Posterior vena cava (tissue), 2 donors: ENCODE measurements at places on chromosomes 3 and 15. TPM values are rescaled to one million over a fixed set of nuclear protein-coding genes. Genes with fewer than 3 reads are reported as not detected.

DNA sequence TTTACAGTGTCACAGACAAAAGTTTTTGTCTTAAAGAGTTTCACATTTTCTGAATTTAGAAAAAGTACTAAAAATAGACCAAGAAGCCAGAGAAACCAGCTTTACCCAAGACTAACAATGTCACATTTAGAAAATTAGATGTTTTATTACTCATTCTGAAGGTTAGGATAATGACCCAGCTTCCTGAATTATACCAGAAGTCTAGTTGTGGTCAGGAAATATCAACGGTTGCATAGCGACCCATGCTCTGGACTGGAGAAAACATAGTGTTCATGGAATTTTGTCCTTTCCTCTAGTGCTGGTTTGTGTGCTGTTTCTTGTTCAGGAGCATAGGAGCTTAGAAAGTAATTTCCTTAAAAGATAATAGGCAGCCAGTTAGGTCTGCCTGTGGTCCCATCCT is 59.0 kb downstream of the DPPA2 start:
- DNase-seq, result no peak

The NOX5 gene
- total RNA-seq, result 0.09 TPM

GRCh38 chr3:46416811-46417510 is 9.9 kb downstream of the CCRL2 start:
- no peak for DNase-seq

GRCh38 chr3:76954412-76954811 is 85.5 kb upstream of the ROBO2 start:
- DNase-seq, result no peak

DNA sequence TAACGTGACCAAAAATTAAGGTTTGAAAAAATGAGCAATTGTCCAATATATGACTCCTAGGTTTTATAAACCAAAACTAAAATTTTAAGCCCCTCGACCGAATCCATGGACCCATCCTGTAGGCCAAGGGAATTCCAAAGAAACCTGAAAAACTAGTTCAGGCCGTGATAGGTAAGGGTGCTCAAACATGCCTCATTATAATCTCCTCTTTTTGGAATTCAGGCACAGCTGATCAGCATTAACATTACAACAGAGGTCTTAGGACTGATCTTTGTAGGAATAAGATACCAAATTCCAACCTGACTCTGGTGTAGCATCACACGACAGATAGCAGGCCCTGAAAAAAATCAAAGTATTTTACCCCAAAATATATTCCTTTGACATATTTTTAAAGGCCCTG is 155.7 kb downstream of the NEK10 start:
- no peak for DNase-seq

GRCh38 chr3:59990915-59991314 is 941.1 kb upstream of the CFAP20DC start:
- DNase-seq, result no peak

DNA sequence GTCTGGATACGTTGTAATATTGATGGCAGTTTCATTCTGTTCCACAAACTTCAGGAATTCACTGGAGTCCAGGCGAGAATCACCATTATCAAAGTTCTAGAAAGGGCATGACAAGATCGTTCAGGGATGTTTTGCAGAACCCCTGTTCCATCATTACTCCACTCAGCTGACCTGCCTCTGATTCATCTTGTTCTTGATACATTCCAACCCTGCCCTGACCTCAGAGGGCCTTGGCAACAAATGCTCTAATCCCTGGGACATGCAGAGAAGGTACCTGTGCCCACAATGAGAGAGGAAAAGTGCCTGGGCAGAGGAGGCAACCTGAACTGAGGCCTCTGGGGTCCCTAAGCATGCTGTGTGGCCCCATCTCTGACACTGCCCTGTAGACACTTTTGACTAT is 45.9 kb downstream of the FSTL1 start:
- no peak for DNase-seq

The LMOD3 gene
- total RNA-seq, result not detected

DNA sequence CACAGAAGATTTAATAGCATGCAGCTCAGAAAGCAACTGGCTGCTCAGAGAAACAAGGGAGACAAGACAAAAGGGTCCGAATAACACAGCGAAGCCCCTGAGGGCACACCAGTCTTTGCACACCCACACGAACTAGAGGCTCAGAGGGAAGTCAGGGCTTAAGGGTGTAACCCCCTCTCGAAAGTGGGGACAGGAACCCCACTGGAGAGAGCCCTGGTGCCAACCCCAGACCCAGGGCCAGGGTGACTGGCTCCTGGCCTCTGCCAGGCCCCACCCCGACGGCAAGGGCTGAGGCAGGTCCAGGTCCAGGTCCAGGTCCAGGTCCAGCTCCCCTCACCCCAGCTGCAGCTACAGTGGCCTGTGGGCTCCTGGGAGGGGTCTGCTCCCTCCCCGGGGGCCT is 10.5 kb upstream of the PRR23E start:
- no peak for DNase-seq

The TNFAIP8L3 gene
- 151 TPM for total RNA-seq

DNA sequence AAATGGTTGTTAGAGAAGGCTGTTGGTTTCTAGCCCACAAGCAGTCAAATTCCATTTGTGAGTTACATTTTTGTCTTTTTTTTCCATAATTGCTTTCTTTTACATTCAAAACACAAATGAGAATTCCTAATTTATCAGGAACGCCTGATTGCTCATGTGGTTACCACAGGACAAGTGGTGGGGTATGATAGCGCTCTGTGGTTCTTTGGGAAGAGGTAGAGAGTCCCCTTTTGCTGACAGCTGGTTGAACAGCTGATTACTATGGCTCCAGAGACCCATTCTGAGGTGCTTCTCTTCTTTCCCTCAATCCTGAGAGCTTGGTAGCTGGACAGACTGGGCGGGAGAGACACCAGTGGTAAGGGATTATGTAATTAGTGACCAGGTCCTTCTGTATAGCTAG is 24.4 kb downstream of the CNOT10 start:
- no peak for DNase-seq

The CEMIP gene
- total RNA-seq, result 0.62 TPM

The NGRN gene
- total RNA-seq, result 81.6 TPM

The TLR9 gene
- total RNA-seq, result 0.46 TPM

GRCh38 chr15:99071091-99071680 is 33.7 kb upstream of the SYNM start:
- peak; percentile 38 for DNase-seq

- DNase-seq, result peak; percentile 95
These were observed 56.7 kb upstream of the BLM start for GRCh38 chr15:90660195-90660998.

DNA sequence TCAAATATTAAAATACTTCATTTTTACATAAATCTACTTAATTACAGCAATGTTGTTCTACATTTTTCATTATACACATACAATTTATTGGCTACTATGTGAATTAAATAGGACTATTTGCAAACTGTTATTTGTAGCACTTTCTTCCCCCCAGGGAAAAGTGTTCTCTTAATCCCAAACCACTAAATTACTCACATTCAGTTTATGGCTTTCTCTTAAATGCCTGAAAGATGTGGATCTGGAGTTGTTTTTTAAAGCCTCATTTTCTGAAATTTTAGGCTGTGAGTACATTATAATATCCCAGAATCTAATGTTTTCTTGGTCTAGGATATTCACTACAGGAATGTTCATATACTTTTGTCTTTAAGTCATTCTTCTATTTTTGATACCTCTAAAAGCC is 32.7 kb downstream of the PRTG start:
- DNase-seq, result no peak

DNA sequence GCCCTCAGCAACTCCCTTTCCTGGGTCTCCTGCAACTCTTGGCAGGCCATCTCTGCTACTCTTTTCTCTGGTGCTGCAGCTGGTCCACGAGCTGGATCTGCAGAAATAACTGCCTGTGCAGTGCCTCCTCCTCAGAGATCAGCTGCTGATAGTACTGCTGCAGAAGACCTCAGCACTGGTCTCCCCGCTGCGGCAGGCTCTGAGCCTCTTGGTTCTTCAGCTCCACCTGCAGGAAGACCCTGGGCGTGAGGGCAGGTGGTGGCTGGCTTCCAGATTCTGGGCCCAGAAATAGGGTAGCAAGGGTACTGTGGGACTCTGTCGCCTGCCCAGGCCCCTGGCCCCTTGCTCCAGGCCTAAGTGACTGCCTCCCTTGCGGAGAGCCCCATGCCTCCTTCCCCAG is 79.7 kb upstream of the C2CD4B start:
- no peak for DNase-seq

DNA sequence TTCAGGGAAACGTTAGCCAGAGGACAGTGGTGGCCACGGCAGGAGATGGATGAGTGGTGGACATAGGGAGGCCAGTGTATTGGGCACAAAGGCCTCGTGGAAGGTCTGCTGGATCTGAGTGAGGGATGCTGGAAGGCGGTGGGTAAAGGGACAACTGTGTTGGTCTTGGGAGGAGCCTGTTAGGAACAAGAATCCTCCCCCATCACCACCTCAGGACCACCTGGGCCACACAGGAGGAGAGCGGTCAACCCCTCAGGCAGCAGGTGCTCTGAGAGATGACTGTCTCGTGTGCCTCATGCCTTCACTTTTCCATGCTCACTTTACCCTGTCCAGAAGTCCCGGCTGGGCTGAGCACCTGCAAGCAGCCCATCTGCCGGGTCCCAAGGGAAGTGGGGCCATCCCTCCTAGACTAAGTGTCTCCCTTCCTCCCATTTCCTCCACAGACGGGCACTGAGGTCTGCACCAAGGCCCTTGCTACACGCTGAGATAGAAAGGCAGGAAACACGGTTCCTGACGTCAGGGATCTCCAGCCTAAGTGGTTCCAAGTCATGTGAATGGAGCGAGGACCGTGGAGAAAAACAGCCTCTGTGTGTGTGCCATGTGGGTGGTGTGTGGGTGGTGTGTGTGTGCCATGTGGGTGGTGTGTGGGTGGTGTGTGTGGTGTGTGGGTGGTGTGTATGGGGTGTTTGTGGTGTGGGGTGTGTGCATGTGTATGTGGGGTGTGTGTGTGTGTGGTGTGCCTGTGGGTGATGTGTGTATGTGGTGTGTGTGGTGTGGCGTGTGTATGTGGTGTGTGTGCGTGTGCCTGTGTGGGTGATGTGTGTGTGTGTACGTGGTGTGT is 47.8 kb upstream of the CTSH start:
- no peak for DNase-seq

GRCh38 chr3:140341203-140341602 is 336.7 kb upstream of the TRIM42 start:
- DNase-seq, result no peak

DNA sequence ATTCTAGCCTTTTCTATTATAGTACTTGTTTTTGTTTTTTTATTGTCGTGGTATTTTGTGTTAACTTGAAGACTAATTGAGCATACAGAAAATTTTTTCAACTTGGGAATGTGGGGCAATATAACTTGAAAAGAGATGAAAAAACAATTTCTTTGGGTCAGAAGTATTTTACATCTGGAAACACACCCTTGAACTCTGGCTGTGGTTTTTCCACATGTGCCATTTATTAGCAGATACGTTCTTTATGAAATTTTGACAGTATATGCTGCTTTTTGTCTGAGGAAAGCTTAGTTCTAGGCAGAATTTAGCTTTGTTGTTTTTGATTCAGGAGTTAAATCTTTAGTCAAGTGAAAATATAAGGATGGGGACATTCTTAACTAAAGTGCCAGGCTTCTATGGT is 44.7 kb downstream of the TCF12 start:
- no peak for DNase-seq

The RYR3 gene
- total RNA-seq, result 9.7 TPM

The RAB6B gene
- total RNA-seq, result 8.9 TPM

DNA sequence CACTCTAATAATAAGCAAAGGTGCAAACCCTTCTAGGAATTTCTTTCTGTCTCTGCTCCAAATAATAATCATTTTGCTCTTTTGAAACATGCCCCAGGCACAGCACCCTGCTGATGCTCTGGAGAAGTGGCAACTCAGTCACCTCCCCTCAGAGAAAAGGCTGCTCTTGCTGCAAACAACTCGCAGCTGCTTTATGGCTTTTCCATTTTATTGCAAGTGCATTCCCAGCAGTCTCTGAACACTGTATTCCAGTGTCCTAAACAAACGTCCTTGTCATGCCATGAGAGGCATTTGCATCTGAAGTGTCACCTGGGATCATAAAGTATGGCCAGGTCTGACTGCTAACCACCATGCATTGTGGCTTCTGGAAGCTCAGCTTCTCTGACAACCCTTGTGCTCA is 358.1 kb upstream of the TRIM42 start:
- no peak for DNase-seq

DNA sequence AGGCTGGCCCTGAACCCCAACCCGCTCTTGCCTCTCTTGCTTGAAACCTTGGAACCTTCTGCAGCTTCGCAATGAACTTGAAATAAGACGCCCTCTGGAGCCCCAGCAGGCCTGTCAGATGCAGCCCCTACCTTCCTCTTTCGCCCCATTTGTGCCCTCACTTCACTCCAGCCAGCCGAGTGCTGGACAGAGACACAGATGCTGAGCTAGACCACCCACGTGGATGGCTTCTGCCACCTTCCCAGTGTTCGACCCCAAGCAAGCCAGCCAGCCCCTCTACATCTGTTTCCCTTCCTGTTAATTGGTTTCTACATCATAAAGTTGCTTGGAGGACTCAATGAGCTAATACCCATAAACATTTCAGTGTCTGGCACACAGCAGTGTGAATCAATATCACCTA is 23.8 kb upstream of the SNRPA1 start:
- DNase-seq, result no peak

The MASP1 gene
- 13.9 TPM for total RNA-seq

GRCh38 chr3:183074261-183074660 is 25.0 kb downstream of the MCCC1 start:
- DNase-seq, result no peak

The AGBL1 gene
- total RNA-seq, result not detected

The NR2F2 gene
- total RNA-seq, result 213 TPM

DNA sequence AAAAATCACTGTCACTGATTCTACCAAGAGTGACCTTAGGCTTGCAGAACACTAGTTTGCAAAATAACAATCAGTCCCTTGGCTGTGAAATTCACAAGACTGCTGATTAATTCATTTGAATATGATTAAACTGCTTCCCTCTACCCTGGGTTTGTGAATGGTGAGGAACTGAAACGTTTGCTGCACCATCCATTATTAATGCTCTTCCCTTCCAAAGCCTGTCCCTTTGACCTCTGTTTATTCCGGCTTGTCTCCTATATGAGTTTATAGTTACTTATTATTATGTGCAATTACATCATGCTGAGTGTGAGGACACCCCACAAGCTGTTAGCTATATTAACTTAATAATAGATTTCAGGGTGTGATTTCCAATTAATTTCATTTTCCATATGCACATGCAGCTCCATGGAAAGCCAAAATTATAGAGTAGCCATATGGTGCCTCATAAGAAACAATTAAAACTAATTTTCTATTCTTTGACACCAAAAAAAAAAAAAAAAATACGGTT is 96.5 kb downstream of the SUCLG2 start:
- no peak for DNase-seq

The TMEM212 gene
- not detected for total RNA-seq

The CD80 gene
- total RNA-seq, result 1.3 TPM

The ARPIN gene
- total RNA-seq, result 17.5 TPM

The CIDEC gene
- 2.9 TPM for total RNA-seq

DNA sequence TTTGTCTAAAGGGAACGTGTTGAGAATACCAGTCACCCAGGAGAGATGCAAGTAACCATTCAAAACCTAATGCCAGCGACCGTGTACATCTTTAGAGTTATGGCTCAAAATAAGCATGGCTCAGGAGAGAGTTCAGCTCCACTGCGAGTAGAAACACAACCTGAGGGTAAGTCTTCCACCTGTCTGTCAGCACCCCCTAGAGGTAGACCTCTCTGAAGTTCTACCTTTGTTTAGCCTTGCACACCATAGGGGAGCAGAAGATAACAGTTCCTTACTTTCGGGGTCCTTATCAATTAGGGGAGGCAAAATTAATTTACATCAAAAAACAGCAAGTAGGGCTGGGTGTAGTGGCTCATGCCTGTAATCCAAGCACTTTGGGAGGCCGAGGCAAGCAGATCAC is 124.4 kb downstream of the HCN4 start:
- DNase-seq, result no peak

The LRCH3 gene
- 67.5 TPM for total RNA-seq

- no peak for DNase-seq
These were observed 661 bp upstream of the PARP14 start for GRCh38 chr3:122679882-122680474.
